ENCODE measurements at places on chromosomes 13 and 19. TPM values are rescaled to one million over a fixed set of nuclear protein-coding genes. Genes with fewer than 3 reads are reported as not detected.

The DLL3 gene
- 1.6 TPM for polyA plus RNA-seq

The UBE2L5 gene
- polyA plus RNA-seq: 108 TPM

The SIGLEC12 gene
- polyA plus RNA-seq: 1.0 TPM

The GTPBP3 gene
- 9.7 TPM for polyA plus RNA-seq

The SULT2A1 gene
- polyA plus RNA-seq: 2.3 TPM

The KLK3 gene
- polyA plus RNA-seq: 1.3 TPM

The NKG7 gene
- 8.7 TPM for polyA plus RNA-seq

DNA sequence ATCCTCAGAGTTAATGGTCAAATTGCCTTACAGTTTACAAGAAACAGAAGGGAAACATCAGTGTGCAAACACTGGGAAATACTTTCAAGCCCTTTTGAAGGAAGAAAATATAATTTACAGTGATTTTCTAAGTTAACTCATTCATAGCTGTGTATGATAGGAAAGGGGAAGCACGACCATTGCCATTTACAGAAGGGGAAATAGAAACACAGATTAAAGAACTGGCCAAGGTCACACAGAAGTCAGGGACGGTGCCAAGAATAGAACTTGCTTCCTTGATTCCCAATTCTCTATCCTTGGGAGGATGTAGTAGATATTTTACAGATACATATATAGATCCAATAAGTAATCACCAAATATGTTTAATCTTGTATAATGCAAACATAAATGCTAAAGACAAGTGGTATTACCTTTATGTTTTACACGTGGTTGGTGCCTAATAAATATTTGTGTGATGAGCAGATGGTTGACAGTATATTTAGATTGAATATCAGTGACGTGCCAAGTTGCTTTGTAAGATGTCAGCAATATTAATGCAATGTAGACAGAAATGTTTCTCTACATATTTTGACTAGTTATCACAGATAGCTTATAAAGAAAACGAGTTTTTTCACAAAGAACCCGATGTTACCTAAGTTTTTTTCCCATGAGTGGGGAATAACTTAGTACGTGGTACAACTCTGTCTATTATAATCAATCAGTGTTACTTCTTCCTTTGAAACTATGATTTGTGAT, 73.1 kb downstream of the FLT1 start:
- H3K27me3 ChIP-seq: no peaks in the 10 kb centered on the region
- no peaks in the 10 kb centered on the region for H3K36me3 ChIP-seq
- DNase-seq: no peak
- H3K4me3 ChIP-seq: no peak overlapping the region

DNA sequence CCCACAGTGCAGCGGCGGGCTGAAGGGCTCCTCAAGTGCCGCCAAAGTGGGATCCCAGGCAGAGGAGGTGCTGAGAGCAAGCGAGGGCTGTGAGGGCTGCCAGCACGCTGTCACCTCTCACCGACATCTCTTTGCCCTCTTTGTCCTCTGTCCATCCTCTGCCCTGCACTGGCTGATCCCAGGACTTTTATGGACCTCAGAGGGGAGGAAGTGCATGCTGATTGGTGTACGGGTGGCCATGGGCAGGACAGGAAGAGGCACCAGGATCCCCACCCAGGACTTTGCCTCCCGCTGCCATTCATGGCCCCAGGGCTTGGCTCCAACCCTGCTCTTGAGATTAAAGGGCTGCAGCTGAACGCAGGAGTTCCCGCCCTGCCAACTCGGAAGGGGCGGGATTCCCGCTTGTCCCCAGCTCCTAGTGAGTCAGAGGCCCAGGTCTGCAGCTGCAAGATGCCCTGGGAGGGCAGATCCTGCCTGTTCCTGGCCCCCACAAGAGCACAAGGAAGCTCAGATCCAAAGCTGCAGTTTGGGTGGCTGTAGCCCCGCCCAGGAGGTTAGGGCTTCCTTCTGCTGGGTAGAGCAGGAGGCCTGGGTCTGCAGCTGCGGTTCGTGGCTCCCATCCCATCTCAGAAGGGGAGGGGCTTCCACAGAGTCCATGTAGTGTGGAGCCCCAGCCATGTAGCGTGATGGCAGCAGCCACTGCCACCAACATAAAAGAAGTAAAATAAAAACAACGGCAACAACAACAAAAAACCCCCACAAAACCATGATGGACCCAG, 1716.7 kb downstream of the SLITRK1 start:
- H3K27me3 ChIP-seq: no peaks in the 10 kb centered on the region
- H3K36me3 ChIP-seq: no peaks in the 10 kb centered on the region
- H3K4me3 ChIP-seq: no peak overlapping the region
- no peaks in the 10 kb centered on the region for H3K4me1 ChIP-seq

GRCh38 chr19:5536337-5536894, 31.3 kb downstream of the TINCR start:
- H3K27ac ChIP-seq: no peak overlapping the region
- no peak overlapping the region for H3K4me3 ChIP-seq
- no peaks in the 10 kb centered on the region for H3K27me3 ChIP-seq
- H3K36me3 ChIP-seq: no peaks in the 10 kb centered on the region

DNA sequence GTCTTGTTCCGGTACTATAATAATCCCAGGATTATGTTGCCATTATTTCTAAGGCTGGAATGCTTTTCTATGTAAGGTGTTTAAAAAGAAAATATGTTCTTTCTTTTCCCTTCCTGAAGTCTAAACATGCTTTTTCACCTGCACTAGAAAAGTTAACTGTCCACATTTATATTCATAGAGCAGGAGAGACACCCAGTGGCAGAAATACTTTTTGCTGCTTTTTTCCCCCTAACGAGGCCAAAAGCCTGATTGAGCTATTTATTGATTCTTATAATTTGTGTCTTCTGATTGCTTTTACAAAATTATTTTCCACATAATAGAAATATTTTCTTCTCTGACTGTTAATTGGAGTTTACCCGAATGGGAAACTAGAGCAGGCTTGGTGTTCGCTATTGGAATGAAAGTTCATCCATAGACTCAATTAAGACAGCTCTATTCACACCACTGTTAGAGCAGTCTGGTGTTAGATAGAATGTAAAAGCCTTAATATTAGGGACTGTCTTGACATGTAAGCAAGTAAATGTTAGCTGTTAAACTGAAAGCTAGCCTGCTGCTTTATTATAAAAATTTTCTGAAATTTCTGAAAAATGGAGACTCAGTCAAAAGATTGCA, 15.8 kb downstream of the GPR180 start:
- no peak overlapping the region for H3K4me3 ChIP-seq
- no peaks in the 10 kb centered on the region for H3K36me3 ChIP-seq
- no peaks in the 10 kb centered on the region for H3K27me3 ChIP-seq
- no peak for DNase-seq
- no peak overlapping the region for H3K27ac ChIP-seq

GRCh38 chr19:7074705-7075282, 5.3 kb downstream of the ZNF557 start:
- no peaks in the 10 kb centered on the region for H3K27me3 ChIP-seq
- H3K27ac ChIP-seq: no peak overlapping the region
- H3K4me3 ChIP-seq: no peak overlapping the region
- H3K4me1 ChIP-seq: peaks cover 4% of the 10 kb centered on the region
- H3K36me3 ChIP-seq: no peaks in the 10 kb centered on the region

- DNase-seq: no peak
- H3K27ac ChIP-seq: peak overlapping the region; percentile 99
- H3K27me3 ChIP-seq: no peaks in the 10 kb centered on the region
- peaks cover 44% of the 10 kb centered on the region for H3K4me1 ChIP-seq
- H3K4me3 ChIP-seq: peak overlapping the region; percentile 89
Observed at GRCh38 chr19:14516746-14517438, 1.3 kb downstream of the DNAJB1 start.

DNA sequence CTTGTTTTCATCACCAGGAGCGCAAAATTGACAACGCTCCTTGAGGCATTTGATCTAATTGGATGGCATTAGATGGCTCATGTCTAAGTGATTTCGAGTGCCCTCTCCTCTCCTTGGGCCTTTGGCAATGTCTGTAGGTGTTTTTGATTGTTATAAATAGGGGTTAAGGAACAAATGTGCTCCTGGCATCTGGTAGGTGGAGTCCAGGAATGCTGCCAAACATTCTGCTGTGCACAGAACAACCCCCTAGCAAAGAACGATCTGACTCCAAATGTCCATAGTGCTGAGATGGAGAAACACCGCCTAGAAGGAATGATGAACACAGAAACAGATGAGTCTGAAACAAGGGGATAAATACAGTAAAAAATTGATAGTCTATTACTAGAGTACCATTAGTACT, 68.0 kb upstream of the C1QTNF9B start:
- H3K27ac ChIP-seq: no peak overlapping the region
- no peaks in the 10 kb centered on the region for H3K27me3 ChIP-seq
- no peaks in the 10 kb centered on the region for H3K36me3 ChIP-seq

DNA sequence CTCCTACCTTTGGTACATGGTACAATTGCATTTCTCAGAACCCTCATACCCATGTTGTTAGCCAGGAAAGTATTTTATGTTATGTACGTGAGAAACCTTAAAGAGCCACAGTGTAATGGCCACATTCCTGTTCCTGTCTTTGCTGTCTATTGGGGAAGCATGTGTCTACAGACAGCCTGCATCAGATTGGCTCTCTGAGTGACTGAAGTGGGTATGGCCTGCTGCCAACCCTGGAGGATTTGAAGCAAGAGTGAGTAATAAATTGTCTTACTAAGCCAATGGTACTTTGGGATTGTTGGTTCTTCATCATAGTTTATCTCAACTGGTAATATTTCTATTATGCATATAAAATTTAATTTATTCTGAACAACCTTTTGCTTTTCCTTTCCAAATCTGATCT, 574.1 kb downstream of the LMO7 start:
- no peak for DNase-seq
- H3K36me3 ChIP-seq: no peaks in the 10 kb centered on the region
- no peak overlapping the region for H3K4me3 ChIP-seq
- H3K4me1 ChIP-seq: no peaks in the 10 kb centered on the region
- no peaks in the 10 kb centered on the region for H3K27me3 ChIP-seq

- no peak for DNase-seq
- no peaks in the 10 kb centered on the region for H3K36me3 ChIP-seq
- H3K27me3 ChIP-seq: no peaks in the 10 kb centered on the region
- no peak overlapping the region for H3K27ac ChIP-seq
Observed at GRCh38 chr19:8566855-8567254, 10.4 kb downstream of the MYO1F start.

DNA sequence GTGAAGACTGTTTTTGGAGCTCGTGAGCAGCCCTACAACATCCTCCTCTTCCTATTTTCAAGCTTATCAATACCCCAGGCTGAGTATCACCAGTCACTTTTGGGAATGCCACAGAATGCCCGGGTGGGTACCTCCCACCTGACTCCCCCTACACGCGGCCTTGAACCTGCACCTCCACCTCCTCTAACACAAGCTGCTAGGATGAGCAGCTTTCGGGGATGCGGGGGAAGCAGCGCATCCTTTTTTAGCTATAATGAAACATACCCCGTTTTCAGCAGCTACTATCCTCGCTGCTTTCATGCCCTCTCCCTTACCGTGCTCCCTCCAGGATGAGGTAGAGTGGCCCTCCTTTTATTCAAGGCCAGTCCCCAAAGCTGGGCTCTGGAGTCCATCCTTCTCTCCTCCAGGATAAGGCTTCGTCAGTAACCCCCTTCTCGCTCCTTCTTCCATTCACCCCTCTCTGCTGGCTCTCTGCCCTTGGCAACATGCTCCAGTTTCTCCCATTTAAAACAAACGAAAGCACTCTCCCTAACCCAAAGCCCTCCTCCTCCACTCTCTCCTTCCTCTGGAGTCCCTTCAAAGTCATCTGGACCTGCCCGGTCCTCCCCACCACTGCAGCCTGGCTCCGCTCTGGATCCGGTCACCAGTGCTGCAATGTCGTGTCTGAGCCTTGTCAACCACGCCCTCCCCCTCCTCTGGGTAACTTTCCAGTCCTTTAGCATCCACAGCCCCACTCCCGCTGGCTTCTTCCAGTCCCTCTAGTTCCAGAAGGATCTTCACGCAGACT, 55.3 kb downstream of the STK24 start:
- DNase-seq: peak; percentile 63
- peaks cover 50% of the 10 kb centered on the region for H3K4me1 ChIP-seq
- H3K27ac ChIP-seq: no peak overlapping the region
- no peaks in the 10 kb centered on the region for H3K27me3 ChIP-seq
- no peak overlapping the region for H3K4me3 ChIP-seq

- H3K36me3 ChIP-seq: no peaks in the 10 kb centered on the region
- no peaks in the 10 kb centered on the region for H3K27me3 ChIP-seq
- no peak overlapping the region for H3K27ac ChIP-seq
- no peak for DNase-seq
Observed at GRCh38 chr13:98286799-98287198, 109.7 kb upstream of the RNF113B start.

DNA sequence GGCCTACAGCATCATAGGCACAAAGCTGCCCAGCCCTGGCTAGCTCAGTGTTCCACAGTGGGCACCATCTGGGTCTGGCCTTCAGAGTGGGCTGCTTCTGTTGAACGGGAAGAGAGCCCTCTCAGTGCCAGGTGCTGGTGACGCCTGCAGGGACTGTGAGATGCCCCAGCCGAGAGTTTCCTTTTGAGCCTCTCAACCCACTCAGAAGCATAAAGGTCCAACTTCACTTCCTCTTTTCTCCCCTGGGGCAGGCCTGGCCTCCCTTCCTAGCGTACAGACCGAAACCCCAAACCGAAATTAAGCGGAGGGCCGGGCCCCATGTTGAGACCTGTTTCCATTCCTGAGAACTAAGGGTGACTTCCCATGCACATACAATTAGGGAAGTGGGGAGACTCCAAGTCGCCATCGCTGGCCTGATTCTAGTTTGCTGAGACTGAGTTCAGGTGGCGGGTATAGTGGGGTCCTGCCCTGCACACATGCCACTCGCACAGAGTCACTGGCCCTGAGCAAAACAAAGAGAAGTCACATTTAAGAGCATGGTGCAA, 6.9 kb downstream of the RAB8A start:
- no peaks in the 10 kb centered on the region for H3K27me3 ChIP-seq
- H3K27ac ChIP-seq: no peak overlapping the region
- no peaks in the 10 kb centered on the region for H3K36me3 ChIP-seq
- H3K4me3 ChIP-seq: no peak overlapping the region
- H3K4me1 ChIP-seq: peaks cover 4% of the 10 kb centered on the region

- no peaks in the 10 kb centered on the region for H3K4me1 ChIP-seq
- no peak overlapping the region for H3K4me3 ChIP-seq
- H3K27me3 ChIP-seq: no peaks in the 10 kb centered on the region
- H3K27ac ChIP-seq: no peak overlapping the region
- H3K36me3 ChIP-seq: no peaks in the 10 kb centered on the region
Observed at GRCh38 chr13:112183532-112184090, 116.7 kb downstream of the SOX1 start.

GRCh38 chr13:35916146-35916545, 215.0 kb downstream of the DCLK1 start:
- H3K4me1 ChIP-seq: no peaks in the 10 kb centered on the region
- no peak overlapping the region for H3K27ac ChIP-seq
- no peak for DNase-seq
- no peaks in the 10 kb centered on the region for H3K36me3 ChIP-seq
- H3K4me3 ChIP-seq: no peak overlapping the region

DNA sequence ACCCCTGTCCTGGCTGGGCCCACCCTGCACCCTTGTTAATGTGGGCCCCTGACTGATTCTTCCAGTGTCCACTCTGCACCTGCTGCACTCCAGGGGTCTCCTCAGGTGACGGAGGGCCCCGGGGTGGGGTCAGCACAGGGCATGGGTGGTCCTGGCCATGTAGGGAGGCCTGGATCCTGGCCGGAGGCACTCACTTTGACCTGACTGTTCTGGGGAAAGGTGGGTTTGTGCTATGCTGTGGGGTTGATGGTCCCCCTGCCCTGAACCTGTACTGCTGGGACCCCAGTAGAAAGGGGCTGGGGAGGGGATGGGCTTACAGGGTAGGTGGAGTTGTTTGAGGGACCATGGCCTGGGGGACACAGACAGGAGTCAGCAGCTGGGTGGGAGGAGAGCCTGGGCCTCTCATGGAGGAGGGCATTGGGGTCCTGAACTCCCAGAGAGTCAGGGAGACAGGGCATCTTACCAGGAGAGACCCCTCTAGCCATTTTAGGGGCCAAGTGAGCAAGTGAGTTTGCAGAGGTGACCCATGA, 25.8 kb upstream of the CEACAM1 start:
- H3K4me3 ChIP-seq: no peak overlapping the region
- H3K4me1 ChIP-seq: no peaks in the 10 kb centered on the region
- no peak overlapping the region for H3K27ac ChIP-seq
- H3K36me3 ChIP-seq: no peaks in the 10 kb centered on the region
- no peak for DNase-seq
- no peaks in the 10 kb centered on the region for H3K27me3 ChIP-seq
